ENCODE measurements at places on chromosomes 11 and 22.

GRCh38 chr11:86741839-86742805 is 58.2 kb upstream of the PRSS23 start:
- DNase-seq: no peak

- no peak for DNase-seq
Measured at GRCh38 chr11:72788241-72788640, 5.6 kb downstream of the STARD10 start.

- DNase-seq: no peak
Measured at GRCh38 chr11:131690362-131690761, 319.9 kb downstream of the NTM start.

DNA sequence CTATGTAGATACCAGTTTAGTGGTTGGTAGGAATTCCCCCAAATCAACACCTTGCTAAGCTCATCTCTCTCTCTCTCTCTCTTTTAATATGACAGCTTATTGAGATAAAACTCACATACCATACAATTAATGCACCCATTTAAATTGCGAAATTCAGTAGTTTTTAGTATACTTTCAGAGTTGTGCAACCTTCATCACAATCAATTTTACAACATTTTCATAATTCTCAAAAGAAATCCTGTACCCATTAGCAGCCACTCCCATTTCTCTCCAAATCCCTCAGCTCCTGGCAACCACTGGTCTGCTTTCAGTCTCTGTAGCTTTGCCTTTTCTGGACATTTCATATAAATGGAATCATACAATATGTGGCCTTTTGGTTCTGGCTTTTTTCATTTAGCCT is 13.3 kb downstream of the NNMT start:
- no peak for DNase-seq

- peak; percentile 61 for DNase-seq
Measured at GRCh38 chr11:134360050-134360835, 28.5 kb downstream of the GLB1L2 start.

GRCh38 chr22:31177420-31178162 is 17.6 kb downstream of the RNF185 start:
- no peak for DNase-seq

- DNase-seq: no peak
Measured at GRCh38 chr11:17277024-17277584, 565 bp downstream of the NUCB2 start.

DNA sequence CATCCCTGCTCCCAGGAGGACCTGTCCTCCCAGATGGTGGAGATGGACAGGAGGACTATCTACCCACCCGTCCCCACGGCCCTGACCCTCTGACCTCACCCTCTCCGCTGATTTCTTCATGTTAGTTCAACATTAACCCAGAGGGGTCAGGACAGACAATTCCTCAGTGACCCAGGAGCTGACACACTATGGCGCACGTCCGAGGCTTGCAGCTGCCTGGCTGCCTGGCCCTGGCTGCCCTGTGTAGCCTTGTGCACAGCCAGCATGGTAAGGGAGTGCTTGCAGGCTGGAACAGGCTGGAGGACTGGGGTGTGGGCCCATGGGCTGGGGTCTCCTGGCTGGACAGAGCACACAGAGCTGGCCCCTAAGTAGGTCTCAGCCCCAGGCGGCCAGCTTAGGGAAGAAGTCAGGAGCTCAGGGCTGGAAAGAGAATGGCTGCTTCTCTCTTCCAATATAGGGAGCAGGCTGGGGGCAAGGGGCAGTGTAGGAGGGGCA is at the start of gene F2:
Gene F2, plus strand, starts transcription at position 166 of the 495 bp plus-strand sequence. Its CDS starts 23 bp downstream, at position 189.
- no peak for DNase-seq

DNA sequence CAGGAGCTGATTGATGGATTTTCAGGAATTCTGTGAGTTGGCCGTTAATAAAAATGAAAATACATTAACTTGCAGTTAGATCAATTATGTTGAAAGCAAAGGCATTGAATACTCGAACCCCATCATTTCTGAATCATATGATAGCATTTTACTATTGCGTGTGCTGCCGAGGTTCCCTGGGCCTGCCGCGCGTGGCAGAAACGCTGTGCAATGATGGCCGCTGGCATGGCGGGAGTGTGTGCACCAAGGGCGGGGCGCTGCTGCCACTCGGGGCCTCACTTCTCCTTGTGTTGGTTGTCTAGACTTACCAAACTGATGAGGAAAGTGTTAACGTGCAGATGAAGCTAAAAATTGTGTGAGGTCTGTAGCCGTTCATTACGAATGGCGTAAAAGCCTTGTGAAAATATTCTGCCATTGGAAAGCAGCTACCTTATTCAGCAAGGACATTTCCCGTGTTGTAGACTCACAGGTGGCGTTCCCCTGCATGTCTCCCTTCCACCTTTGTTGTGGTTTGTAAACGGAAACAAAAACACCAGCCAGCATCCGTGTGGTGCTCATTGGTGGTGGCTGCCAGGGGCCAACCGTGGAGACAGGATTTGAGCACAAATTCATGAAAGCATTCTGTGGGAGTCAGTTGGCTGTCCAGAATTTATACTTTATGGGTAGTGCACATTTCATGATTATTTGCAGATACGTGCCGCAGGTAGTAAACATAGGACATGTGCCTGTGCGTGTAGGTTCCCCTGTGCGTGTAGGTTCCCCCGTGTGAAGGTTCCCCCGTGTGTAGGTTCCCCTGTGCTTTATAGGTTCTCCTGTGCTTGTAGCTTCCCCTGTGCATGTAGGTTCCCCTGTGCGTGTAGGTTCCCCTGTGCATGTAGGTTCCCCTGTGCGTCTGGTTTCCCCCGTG is 5.9 kb upstream of the GRAMD4 start:
- DNase-seq: peak; percentile 53

- DNase-seq: no peak
Measured at GRCh38 chr11:44950031-44950624, 555 bp downstream of the TP53I11 start.

- no peak for DNase-seq
Measured at GRCh38 chr11:42802201-42802899, 509.4 kb upstream of the API5 start.

GRCh38 chr11:68116974-68117373 is 4.2 kb downstream of the CHKA start:
- no peak for DNase-seq

Measured in activated T-cell treated with anti-CD3 and anti-CD28 coated beads for 24 hours (primary cell).